ENCODE measurements at places on chromosomes 4 and X.

GRCh38 chrX:146615628-146616348, 193.8 kb upstream of the CXorf51B start:
- no peak for DNase-seq

DNA sequence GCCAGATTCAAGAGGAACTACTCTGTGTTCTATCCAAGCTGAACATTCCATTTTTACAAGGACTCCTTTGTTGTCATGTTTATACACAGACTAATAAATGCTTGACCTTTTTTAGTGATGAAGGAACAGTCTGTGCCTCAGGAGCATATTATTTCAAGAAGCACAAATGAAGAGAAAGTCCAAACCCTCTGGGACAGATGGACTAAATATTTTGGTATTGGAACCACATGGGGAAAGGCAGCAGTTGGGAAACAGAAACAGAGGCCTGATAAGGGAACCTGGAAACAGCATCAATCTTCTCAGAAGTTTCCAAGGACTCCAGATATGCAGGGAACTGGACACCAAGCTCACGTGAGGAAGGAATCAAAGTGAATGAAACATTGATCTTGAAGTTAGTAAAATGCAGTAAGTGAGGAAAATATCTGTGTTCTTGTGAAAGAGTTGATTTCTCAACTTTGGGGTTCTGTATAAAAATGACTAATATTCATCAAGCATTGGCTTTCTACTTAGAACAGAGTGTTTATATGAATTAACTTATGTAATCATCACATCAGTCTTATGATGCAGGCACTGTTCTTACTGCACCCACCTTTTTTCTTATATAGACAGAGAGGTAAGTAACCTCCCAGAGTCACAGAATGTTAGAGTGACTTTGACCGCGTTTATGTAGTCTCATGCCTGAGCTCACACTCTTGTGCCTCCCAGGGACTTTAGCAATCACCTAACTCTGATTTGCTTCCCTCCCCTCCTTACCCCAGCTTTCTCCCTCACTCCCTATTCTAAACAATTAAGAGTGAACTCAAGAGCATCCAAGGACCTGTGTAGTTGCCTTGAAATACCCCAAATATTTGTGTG, 148.9 kb upstream of the JADE1 start:
- no peak for DNase-seq

DNA sequence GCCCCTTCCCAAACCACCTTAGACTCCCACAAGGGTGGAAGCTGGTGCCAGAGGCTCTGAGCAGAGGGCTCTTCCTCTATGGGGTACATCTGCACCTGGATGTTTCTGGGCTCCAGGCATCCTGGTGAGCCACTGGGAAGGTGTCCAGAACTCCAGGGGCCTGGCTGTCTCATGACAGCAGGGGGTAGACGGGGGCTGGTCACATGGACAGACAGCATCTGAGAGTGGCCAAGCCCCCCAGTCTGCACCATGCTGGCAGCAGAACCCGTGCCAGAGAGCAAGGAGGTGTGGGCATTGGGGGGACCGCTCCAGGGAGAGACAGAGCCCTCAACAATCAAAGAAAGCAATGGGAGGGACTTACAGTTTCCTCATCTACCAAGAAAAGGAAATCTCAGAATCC, 39.5 kb downstream of the ZFYVE28 start:
- DNase-seq = no peak

GRCh38 chr4:109648266-109648996, 54.8 kb downstream of the CASP6 start:
- no peak for DNase-seq

GRCh38 chr4:1523033-1523432, 116.8 kb upstream of the NKX1-1 start:
- DNase-seq = no peak

GRCh38 chr4:61571761-61572559, 371.8 kb downstream of the ADGRL3 start:
- no peak for DNase-seq

DNA sequence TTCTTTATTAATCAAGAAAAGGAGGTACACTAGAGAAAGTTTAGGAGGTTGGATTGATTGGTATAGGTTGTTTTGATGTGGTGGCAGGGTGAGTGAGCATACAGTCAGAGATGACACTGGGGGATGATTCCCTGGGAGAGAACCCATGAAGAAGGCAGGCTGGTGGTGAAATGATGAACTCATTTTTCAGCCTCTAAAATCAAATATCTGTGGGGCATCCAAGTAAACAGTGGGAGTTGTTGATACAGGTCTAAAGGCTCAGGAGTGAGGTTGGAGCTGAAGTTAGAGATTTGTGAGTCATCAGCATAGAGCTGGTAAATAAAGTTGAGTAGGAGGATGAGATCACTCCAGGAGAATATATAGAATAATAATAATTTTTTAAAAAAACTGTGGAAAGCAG, 10.0 kb upstream of the AP1S2 start:
- no peak for DNase-seq

DNA sequence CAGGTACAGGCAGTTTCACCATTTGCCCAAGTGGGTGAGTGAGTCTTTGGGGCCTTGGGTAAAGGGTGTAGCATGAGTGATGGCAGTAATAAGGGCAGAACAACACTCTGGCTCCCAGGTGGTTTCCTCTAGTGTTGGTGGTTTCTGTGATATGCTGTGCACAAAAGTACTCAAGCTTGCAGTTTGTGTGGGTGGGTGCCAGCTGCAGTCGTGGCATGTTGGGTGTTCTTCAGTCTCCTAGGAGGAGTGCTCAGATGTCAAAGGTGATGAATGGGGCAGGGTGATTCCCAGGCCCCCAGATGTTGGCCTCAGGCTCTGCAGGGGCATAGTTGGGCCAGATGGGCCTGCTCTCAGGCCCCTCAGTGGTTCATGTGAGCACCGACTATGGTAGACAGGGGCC, 166.1 kb upstream of the KLF8 start:
- DNase-seq = no peak

DNA sequence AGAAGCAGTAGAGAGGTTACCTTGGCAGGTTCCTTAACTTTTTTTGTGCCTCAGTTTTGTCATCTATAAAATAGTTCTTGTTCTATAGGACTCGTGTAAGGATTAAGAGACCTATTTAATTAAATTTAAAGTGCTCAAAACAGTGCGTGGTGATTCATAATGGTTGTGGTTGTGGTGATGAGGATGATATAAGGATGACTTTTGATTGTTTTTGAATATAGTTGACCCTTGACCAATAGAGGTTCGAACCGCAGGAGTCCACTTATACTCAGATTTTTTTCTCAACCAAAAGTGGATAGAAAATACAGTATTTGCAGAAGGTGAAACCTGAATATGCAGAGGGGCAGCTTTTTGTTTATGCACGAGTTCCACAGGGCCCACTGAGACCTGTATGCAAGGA, 14.6 kb downstream of the SMAD1 start:
- no peak for DNase-seq

DNA sequence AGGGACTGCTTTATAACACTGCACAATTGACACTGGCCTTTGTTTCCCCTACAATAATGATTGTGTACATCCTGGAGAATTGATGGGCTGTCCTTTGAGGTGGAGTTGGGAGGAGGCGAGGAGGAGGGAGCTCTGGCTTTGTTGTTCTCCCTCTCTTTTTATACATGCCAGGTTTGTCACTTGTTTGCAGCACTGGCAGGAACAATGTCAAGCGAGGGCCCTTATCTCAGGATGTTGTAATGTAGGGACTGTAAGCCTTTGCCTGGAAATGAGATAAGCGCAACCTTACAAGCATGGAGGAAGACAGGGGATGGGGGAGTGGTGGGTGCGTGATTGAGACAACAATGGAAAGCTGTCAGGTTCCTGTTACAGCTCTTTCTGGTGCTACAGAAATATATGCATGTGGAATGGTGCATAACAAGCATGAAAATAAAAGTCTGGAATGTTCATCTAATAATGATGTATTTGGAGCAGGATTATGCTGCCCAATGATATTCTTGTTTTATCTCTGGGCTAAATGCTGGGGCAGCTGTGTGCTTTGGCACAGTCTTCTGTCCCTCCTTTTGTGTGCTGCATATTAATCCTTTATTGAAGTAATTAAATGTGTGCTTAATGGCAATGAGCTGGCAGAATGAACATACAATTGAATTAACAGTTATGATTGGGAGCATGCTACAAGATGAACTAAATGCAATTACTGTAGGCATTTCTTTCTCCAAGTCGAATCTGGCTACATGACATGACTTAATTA, 294.4 kb downstream of the GPAT3 start:
- no peak for DNase-seq

DNA sequence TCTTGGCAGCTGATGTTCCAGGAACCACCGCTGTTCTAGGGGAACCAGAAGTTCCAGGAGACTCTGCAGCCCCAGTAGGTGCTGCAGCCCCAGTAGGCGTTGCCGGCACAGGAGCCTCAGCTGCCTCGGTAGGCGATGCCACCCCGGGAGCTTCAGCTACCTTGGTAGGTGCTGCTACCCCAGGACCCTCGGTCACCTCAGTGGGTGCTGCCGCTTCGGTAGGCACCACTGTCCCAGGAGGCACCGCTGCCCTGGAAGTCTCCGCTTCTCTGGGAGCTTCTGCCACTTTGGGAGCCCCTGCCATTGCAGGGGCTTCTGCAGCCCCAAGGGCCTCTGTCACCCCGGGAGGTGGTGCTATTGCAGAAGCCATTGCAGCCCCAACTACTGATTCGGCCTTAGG, 2.8 kb downstream of the ARMCX2 start:
- no peak for DNase-seq

GRCh38 chr4:24913119-24913485, 260 bp upstream of the CCDC149 start:
- no peak for DNase-seq

GRCh38 chrX:82734140-82734539, 774.0 kb upstream of the POU3F4 start:
- DNase-seq = no peak

- no peak for DNase-seq
These were observed 1317.2 kb downstream of the PCDH7 start for GRCh38 chr4:32037399-32037798.

- DNase-seq = no peak
These were observed 79.6 kb downstream of the AFF2 start for GRCh38 chrX:148580016-148580415.

- DNase-seq = no peak
These were observed 370.3 kb upstream of the SMIM31 start for GRCh38 chr4:164383358-164384220.

DNA sequence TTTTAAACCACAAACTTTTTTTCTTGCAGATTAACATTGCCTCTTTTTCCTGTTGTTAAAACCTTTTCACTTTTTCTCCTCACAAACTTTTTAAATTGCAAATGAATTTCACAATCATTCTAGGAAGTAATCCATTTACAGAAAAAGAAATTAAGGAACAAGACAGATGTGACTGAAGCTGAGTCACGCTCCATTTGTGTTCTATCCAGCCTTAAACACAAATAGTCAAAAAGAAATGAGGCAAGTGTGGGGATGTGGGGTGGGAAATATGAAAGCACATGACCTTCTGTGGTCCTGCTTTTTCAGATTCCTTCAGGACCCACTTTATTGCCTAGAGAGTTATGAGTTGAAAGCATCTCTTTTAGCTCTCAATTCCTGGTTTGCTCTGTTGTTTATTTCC, 197.0 kb downstream of the ADGRL3 start:
- no peak for DNase-seq

DNA sequence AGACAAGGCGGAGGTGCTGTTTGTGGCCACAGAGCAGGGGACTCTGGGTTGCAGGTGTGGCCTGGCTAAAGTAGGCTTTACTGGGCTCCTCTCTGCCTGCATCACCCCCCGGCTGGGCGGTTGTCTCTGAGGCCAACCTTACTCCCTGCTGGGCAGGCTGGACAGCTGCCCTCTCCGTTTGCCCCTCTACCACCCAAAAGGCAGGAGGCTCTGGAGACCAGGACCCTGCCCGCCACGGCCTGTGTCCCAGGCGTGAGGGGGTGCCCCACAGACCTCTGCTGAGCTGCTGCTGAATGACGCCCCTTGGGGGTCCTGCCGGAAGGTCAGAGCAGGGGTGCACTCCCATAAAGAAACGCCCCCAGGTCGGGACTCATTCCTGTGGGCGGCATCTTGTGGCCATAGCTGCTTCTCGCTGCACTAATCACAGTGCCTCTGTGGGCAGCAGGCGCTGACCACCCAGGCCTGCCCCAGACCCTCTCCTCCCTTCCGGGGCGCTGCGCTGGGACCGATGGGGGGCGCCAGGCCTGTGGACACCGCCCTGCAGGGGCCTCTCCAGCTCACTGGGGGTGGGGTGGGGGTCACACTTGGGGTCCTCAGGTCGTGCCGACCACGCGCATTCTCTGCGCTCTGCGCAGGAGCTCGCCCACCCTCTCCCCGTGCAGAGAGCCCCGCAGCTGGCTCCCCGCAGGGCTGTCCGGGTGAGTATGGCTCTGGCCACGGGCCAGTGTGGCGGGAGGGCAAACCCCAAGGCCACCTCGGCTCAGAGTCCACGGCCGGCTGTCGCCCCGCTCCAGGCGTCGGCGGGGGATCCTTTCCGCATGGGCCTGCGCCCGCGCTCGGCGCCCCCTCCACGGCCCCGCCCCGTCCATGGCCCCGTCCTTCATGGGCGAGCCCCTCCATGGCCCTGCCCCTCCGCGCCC, 920 bp downstream of the HTT-AS start:
- no peak for DNase-seq

DNA sequence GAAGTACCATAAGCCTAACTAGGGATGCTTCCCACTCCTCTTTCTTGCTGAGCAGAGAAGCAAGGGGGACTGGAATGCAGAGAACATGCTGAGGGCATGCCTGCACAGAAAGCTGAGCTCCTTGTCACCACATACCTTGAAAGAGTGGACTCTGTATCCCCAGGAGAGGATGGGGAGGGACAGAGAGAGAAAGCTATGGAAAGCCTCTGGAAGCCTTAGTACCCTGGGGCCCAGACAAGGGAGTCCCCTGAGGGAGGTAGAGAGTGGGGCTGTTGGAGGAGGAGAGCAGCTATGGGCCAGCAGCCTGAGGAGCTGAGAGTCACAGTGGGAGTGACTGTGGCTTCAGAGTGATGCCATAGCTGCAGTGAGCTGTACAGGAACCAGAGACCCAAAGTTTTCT, 77.9 kb downstream of the RTL9 start:
- no peak for DNase-seq

- no peak for DNase-seq
These were observed 262.8 kb downstream of the DKK2 start for GRCh38 chr4:106773076-106773905.

- no peak for DNase-seq
These were observed 31.1 kb downstream of the BMP15 start for GRCh38 chrX:50941638-50942037.

GRCh38 chr4:93865650-93866049, 37.1 kb downstream of the ATOH1 start:
- DNase-seq = no peak

- no peak for DNase-seq
These were observed 930.2 kb upstream of the DIAPH2 start for GRCh38 chrX:95754411-95754810.

DNA sequence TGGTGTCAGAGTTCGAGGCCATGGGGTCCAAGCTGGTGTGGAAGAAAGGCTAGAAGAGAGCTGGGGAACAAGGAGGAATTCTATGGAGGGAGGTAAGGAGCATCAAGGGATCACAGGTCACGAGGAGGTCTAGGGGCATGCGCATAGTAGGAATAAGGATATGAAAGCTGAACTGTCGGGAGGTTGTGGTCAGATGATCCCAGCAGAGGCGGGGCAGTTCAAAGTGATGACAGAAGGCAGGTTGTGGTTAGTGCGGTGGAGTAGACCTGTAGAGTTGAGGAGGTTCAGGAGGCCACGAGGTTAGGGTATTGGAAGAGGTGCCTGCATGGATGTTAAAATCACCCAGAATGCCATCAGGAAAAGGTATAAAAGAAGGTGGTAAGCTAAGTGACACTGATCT, 156.3 kb downstream of the TMEM164 start:
- no peak for DNase-seq
